ENCODE measurements at places on chromosomes 4 and X. TPM values are rescaled to one million over a fixed set of nuclear protein-coding genes. Genes with fewer than 3 reads are reported as not detected.

DNA sequence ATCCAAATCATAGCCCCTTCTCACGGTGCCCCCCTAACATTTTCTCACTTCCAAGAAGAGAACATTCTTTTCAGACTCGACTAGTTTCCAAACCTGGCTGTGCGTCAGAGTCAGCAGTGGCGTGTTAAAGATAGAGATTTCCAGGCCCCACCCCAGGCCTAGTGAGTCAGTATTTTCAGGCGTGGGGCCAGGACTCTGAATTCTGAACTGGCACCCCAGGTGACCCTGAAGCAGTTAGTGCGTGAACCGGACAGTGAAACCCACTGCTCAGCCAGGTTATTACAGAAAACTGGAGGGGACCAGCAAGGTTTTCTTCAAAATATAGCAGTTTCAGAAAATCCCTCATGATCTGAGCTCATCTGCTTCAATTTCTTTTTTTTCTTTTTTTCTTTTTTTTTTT lies 35.0 kb upstream of the BCOR start:
- no peaks in the 10 kb centered on the region for H3K27me3 ChIP-seq
- peak; percentile 88 for DNase-seq
- peak overlapping the region; percentile 81 for H3K27ac ChIP-seq

GRCh38 chrX:40465735-40466551 lies 114.8 kb upstream of the ATP6AP2 start:
- no peaks in the 10 kb centered on the region for H3K36me3 ChIP-seq
- no peak overlapping the region for H3K27ac ChIP-seq
- H3K4me1 ChIP-seq, result no peaks in the 10 kb centered on the region
- H3K27me3 ChIP-seq, result peaks cover 7% of the 10 kb centered on the region
- H3K4me3 ChIP-seq, result no peak overlapping the region

DNA sequence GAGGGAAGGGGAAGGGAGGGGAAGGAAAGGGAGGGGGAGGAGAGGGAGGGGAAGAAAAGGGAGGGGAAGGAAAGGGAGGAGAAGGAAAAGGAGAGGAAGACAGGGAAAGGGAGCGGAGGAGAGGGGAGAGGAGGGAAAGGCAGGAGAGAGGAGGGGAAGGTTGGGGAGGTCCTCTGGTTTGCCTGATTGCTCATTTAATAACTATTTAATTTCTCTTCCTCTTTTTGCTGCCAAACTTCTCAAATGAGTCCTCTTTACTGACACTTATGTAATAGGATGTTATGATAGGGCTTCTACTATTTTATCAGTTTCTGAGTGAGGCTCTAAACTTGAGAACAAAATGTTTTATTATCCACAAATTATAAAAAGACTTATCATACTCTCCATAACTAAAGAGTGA lies 35.4 kb upstream of the PPA2 start:
- H3K36me3 ChIP-seq, result no peaks in the 10 kb centered on the region
- no peak overlapping the region for H3K4me3 ChIP-seq
- no peak for DNase-seq
- no peaks in the 10 kb centered on the region for H3K4me1 ChIP-seq

DNA sequence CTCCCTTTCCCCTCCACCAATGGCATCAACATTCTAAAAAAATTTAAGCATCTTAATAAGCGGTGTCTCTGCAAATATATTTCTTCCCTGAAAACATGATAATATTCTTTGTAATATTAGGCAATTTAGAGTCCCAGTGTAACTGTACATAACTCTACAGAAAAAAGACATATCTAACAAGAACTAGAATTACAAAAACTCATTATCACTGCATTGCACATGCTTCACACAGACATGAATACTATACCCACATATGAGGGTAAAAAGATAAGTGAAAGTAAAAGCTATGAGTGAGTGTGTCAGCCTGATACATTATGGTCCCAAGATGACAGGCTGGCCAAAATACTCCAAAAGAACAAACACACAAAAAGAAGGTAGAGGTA lies 2.4 kb upstream of the FGB start:
- H3K27me3 ChIP-seq, result no peaks in the 10 kb centered on the region
- no peak overlapping the region for H3K27ac ChIP-seq
- H3K36me3 ChIP-seq, result no peaks in the 10 kb centered on the region
- no peak for DNase-seq

- H3K27ac ChIP-seq, result no peak overlapping the region
- DNase-seq, result peak; percentile 1
- no peaks in the 10 kb centered on the region for H3K27me3 ChIP-seq
- no peaks in the 10 kb centered on the region for H3K36me3 ChIP-seq
- no peaks in the 10 kb centered on the region for H3K4me1 ChIP-seq
These were observed 100.1 kb upstream of the VCX3B start for GRCh38 chrX:8364369-8365141.

GRCh38 chrX:7603387-7603786 lies 239.6 kb upstream of the VCX start:
- no peak overlapping the region for H3K27ac ChIP-seq
- no peak overlapping the region for H3K4me3 ChIP-seq
- H3K36me3 ChIP-seq, result no peaks in the 10 kb centered on the region
- H3K27me3 ChIP-seq, result no peaks in the 10 kb centered on the region
- H3K4me1 ChIP-seq, result no peaks in the 10 kb centered on the region

GRCh38 chrX:146238173-146238572 lies 420.5 kb downstream of the SLITRK2 start:
- H3K27ac ChIP-seq, result no peak overlapping the region
- H3K4me1 ChIP-seq, result no peaks in the 10 kb centered on the region
- no peak for DNase-seq
- H3K36me3 ChIP-seq, result no peaks in the 10 kb centered on the region
- no peak overlapping the region for H3K4me3 ChIP-seq
- H3K27me3 ChIP-seq, result no peaks in the 10 kb centered on the region

DNA sequence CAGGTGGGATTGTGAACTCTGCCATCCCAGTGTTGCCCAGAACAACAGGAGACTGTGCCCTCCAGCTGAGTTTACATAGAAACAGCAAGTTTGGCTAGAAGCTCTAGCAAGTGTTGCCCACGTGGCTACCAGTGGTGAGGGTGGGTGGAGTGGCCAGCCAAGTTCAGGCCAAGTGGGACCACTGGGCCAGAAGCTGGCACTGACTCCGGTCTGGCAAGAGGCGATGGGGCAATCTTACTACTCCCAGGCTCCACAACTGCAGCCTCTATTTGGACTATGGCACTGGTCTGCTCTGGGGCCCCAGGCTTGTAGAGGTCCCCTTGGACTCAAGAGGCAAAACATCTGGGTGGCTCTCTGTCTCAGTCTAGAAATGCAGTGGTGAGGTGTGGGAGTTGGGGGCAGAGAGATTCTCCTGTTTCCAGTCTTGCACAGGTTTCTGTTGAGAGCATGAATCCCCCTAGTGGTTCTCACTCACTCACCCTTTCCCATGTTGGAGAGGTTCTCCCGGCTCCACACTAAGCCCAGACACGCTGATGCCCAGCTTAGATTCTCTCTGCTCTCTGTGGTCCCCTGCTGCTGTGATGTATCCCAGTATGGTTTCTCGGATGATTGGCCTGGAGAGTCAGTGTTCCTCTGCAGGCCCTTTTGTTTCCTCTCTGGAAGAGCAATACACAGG lies 615.3 kb downstream of the PDHA2 start:
- H3K4me3 ChIP-seq, result no peak overlapping the region
- no peak overlapping the region for H3K27ac ChIP-seq
- no peaks in the 10 kb centered on the region for H3K36me3 ChIP-seq

GRCh38 chrX:149274516-149275105 lies 230.5 kb downstream of the IDS start:
- no peak overlapping the region for H3K27ac ChIP-seq
- no peaks in the 10 kb centered on the region for H3K4me1 ChIP-seq
- H3K36me3 ChIP-seq, result no peaks in the 10 kb centered on the region
- no peak for DNase-seq
- no peaks in the 10 kb centered on the region for H3K27me3 ChIP-seq

GRCh38 chrX:1807301-1807731 lies 192.5 kb downstream of the ASMT start:
- no peak overlapping the region for H3K4me3 ChIP-seq
- no peaks in the 10 kb centered on the region for H3K36me3 ChIP-seq
- H3K27ac ChIP-seq, result no peak overlapping the region
- DNase-seq, result no peak
- H3K27me3 ChIP-seq, result peaks cover 5% of the 10 kb centered on the region
- H3K4me1 ChIP-seq, result no peaks in the 10 kb centered on the region

DNA sequence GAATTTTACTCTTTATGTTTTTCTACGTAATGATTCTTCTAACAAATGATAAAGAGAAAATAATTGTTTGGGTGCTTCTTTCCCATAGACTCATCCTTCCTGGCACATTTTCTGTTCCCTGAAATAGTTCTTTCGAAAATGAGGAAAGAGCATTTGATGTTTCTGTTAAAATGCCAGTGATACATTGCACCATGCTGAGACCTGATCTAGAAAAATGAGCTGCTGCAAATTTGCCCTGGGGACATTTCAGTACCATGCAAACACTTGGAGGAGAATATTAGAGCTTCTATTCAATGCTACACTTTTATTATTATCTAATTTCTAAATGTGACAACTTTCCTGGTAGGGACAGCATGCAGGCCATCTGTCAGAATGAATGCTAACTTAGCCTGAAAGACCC lies 83.3 kb downstream of the C4orf33 start:
- H3K27me3 ChIP-seq, result no peaks in the 10 kb centered on the region
- no peak overlapping the region for H3K27ac ChIP-seq
- H3K4me1 ChIP-seq, result no peaks in the 10 kb centered on the region
- DNase-seq, result no peak
- no peak overlapping the region for H3K4me3 ChIP-seq
- no peaks in the 10 kb centered on the region for H3K36me3 ChIP-seq

GRCh38 chr4:149549911-149550310 lies 265.7 kb downstream of the IQCM start:
- no peaks in the 10 kb centered on the region for H3K36me3 ChIP-seq
- H3K4me3 ChIP-seq, result no peak overlapping the region
- no peak overlapping the region for H3K27ac ChIP-seq
- H3K4me1 ChIP-seq, result no peaks in the 10 kb centered on the region
- peak; percentile 51 for DNase-seq
- no peaks in the 10 kb centered on the region for H3K27me3 ChIP-seq

DNA sequence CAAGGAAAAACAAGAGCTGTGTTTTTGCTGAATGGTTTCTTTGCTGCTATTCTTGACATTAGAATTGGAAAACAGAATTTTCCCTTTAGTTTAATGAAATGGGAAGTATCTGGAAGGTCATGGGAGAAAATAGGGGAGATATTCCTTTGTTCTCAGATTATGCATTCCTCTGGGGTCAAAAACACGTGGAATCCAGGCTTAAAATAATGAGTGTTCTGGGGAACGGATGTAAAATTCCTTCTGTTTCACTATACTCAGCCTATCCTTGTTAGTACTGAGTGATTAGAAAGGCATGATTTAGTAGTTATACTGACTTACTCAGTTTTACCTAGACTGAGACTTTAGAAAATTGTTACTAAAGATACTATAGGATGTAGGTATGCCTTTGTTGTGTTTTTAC lies 107.3 kb downstream of the ARHGAP10 start:
- H3K4me1 ChIP-seq, result no peaks in the 10 kb centered on the region
- no peak overlapping the region for H3K4me3 ChIP-seq
- H3K27me3 ChIP-seq, result no peaks in the 10 kb centered on the region
- H3K27ac ChIP-seq, result no peak overlapping the region

DNA sequence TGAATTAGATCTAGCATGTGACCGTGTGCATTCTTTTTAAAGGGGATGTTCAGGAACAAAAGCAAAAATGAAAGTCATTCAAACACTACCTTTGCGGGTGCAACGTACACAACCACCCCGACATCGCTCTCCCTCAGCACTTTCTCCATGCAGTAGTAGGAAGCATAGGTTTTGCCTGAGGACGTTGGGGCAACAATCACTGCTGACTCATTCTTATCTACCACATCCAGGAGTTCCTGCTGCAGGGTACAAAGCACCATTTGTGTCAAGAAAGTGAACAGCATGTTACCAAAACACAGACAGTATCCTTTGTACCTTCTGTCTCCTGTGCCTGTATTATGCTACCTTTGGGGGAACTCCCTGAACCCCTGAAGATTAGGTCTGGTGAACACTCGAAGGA lies 58.6 kb downstream of the DDX60L start:
- no peak for DNase-seq
- peaks cover 3% of the 10 kb centered on the region for H3K36me3 ChIP-seq
- no peaks in the 10 kb centered on the region for H3K4me1 ChIP-seq
- no peaks in the 10 kb centered on the region for H3K27me3 ChIP-seq

- H3K4me3 ChIP-seq, result no peak overlapping the region
- no peak for DNase-seq
- H3K27ac ChIP-seq, result no peak overlapping the region
- no peaks in the 10 kb centered on the region for H3K4me1 ChIP-seq
- H3K36me3 ChIP-seq, result no peaks in the 10 kb centered on the region
These were observed 146.6 kb downstream of the TLL1 start for GRCh38 chr4:166019441-166020220.

- DNase-seq, result no peak
- no peak overlapping the region for H3K4me3 ChIP-seq
- H3K27me3 ChIP-seq, result no peaks in the 10 kb centered on the region
- no peaks in the 10 kb centered on the region for H3K4me1 ChIP-seq
- no peak overlapping the region for H3K27ac ChIP-seq
These were observed 552.6 kb downstream of the TRIML1 start for GRCh38 chr4:188691811-188692210.

DNA sequence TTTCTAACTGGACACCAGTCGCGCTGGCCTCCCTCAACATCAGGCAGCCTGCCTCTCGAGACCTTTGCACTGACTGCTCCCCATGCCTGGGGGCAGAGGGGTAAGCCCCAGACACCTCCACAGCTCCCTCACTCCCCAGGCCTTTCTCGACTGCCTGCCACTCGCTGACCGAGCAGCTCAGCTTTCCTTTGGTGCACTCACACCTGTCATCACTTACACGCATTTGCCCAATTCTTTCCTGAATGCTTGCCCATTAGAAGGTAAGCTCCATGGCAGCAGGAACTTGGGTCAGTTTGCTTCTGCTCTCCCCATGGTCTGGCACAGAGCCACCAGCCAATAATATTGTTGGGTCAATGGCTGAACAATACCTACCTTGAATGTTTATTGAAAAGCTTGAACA lies 32.2 kb upstream of the PROM1 start:
- no peaks in the 10 kb centered on the region for H3K36me3 ChIP-seq
- no peak for DNase-seq
- no peaks in the 10 kb centered on the region for H3K4me1 ChIP-seq
- no peak overlapping the region for H3K4me3 ChIP-seq
- no peak overlapping the region for H3K27ac ChIP-seq

- H3K36me3 ChIP-seq, result no peaks in the 10 kb centered on the region
- peaks cover 3% of the 10 kb centered on the region for H3K27me3 ChIP-seq
- peak; percentile 46 for DNase-seq
- no peak overlapping the region for H3K4me3 ChIP-seq
- H3K4me1 ChIP-seq, result no peaks in the 10 kb centered on the region
These were observed 99.8 kb downstream of the PTCHD1 start for GRCh38 chrX:23434356-23434884.

DNA sequence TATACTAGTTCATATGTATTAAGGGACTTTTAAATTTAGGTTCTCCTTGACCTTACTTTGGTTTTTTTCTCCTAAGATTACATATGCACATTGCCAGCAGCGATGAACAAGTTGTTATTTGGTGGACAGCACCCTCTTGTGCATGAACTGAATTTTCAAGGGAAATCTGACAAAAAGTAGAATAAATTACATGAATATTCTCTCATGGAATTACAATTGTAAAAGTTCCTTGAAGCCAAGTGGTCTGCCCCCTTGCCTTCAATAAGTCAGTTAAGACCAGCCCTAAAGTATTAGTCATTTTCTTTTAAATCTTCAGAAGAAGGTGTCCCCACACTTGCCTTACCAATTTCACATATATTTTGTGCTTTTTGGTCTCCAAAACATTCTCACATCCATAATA lies 30.7 kb upstream of the SMARCA5 start:
- DNase-seq, result peak; percentile 62
- H3K27me3 ChIP-seq, result no peaks in the 10 kb centered on the region
- H3K27ac ChIP-seq, result no peak overlapping the region
- H3K36me3 ChIP-seq, result no peaks in the 10 kb centered on the region

The RASSF6 gene
- not detected for total RNA-seq

The EMCN gene
- 86.1 TPM for total RNA-seq

The ITIH6 gene
- total RNA-seq, result not detected

The HTRA3 gene
- total RNA-seq, result 3.6 TPM

The CD99 gene
- total RNA-seq, result 266 TPM

The SSX4 gene
- not detected for total RNA-seq

The OR13H1 gene
- total RNA-seq, result not detected

The SCML1 gene
- total RNA-seq, result 16.5 TPM

All from adrenal gland (tissue), 19 donors.